ENCODE measurements at places on chromosomes 7 and 10.

GRCh38 chr7:157604661-157605381 lies 268.0 kb downstream of the DNAJB6 start:
- no peak for DNase-seq

DNA sequence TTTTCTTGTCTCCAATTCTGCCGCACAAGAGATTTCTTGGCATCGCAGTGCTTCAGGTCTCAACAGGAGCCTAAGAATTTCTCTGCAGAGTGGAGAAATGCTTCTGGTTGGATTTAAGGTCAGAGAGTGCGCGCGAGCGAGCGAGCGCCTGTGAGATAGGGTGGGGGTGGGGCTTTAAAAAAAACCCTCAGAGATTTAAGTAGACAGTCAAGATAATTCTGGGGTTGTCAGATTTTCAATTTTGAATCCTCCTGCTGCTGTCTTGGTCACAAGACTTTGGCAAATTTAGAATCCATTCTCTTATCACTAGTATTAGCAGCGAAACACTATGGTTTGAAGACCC lies 49.7 kb downstream of the CPEB3 start:
- DNase-seq, result no peak

DNA sequence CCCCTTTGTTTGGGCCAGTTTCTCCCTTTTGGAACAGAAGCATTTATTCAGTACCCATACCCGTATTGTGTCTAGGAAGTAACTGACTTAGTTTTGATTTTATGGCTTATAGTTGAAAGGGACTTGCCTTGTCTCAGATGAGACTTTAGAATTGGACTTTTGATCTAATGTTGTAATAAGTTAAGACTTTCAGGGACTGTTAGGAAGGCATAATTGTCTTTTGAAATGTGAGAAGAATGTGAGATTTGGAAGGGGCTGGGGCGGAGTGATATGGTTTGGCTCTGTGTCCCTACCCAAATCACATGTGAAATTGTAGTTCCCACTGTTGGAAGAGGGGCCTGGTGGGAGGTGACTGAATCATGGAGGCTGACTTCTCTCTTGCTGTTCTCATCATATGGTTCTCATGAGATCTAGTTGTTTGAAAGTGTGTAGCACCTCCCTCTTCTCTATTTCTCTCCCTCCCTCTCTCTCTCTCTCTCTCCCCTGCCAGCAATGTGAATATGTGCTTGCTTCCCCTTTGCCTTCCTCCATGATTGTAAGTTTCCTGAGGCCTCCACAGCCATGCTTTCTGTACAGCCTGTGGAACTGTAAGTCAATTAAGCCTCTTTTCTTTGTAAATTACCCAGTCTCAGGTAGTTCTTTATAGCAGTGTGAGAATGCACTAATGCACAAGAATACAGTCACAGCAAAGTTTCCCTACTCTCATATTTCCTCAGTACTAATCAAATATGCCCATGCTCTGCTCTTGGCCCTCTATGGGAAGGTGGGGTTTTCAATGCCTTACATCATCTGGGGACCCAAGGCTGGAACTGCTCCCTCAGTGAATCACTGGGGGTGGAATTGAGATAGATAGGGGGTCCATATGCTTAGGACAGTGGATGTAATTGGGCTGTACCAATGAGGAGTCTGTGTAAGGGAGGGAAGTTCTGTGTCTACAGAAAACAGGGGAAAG lies 17.2 kb upstream of the AKR1C1 start:
- no peak for DNase-seq

DNA sequence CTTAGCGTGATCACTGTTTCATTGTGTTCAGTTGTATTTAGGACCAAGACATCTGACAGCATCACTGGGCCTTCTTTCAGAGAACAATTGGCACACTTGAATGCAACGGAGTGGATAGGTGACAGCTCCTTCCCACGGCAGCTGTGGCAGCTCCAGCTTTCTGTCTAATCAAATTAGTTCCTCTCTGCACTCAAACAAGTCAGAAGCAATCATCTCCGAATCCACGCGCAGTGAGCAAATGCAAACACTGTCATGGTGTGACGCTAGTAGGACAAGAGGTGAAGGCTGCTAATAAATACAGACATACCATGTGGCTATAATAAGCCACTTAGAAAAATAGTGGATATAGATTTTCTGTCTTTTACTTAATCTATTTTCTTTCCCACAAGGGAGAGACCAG lies 542.4 kb downstream of the ACTR3B start:
- DNase-seq, result no peak

DNA sequence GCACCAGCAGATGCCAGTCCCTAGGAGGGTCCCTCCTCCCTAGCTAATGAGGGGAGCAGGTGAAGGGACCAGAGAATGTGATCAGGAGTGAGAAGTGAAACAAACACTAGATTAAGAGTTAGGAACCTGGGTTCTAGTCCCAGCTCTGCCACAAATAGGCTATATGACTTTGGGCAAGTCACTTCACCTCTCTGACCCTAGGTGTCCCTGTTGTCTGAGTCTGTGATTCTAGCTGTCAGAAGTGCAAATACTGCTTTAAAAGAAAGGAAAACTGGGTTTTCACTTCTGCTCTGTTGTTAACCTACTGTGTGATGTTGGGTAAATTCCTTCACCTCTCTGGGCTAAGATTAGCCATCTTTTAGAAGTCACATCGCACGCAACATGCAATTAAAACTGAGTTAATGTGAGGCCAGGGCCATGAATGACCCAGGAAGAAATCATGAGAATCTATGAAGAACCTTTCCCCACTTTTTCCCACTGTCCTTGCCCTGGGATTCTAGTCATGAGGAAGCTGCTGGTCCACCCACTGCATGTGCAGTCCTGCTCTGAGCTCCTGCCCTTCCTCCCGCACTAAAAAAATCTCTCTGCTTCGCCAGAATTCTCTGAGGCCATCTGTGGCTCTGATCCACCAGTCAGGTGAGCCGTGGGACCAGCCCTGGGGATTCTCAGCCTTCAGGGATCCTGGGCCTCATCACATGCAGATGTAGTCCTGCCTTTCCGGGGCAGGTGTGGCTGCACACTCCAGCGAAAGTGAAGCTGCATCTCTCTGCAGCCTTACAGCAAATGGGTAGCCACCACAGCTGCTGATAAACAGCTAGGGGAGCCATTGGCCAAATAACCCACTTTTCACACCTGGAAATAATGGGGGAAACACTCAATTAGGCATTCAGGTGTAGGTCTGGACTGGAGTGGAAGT lies 181.7 kb downstream of the PLXNA4 start:
- no peak for DNase-seq

Data from glomerular endothelial cell (primary cell).